ENCODE measurements at places on chromosomes 2 and 18.
A peak's percentile ranks its signal among the peaks of the same experiment; 100 is the strongest.

DNA sequence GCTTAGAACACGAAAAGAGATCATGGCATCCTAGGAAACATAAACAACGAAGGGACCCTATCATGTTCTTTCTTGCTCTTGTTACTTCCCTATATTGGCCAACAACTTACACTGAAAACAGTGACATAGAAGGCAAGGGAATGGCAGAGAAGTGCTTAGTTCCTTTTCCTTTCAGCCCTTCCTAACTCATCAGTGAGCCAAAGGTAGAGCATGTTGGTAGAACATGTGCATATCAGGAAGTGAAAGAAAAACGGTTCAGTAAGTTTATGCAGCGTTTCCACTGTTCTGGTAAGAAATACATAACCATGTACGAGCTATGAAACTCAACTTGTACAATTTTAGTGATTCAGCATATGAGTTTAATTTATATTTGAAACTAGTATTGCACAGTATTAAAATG is 21.7 kb downstream of the AKAIN1 start:
- no peak for DNase-seq

DNA sequence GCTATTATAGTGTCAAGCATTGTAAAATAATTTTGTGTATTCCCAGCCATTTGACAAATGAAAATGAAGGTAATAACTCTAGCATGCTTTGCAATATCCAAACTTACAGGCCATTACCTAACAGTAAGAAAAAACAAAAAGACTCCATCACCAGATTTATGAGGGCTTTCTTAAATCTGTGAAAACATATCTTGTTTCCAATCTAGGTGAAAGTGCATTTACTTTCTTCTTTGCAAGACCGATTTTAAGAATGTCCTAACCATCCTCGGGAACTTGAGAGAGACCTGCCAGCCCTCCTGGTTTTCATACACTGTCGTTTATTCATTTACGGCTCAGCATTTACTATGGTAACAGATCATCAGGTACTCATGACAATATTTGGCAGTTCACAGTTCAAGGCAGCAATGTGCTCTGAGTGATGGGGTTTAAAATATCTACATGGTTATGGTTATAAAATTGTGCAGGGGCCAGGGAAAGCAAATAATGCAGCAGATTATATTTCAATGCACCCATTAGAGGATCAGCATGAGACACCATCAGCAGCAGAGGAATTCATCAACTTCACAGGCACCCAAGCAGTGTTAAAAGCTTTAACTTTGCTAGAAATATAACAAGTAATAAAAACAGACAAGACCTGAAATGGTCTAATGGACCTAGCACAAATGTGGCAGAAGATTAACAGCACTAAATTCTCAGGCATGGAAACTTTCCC is 34.4 kb upstream of the PARD3B start:
- DNase-seq = no peak

DNA sequence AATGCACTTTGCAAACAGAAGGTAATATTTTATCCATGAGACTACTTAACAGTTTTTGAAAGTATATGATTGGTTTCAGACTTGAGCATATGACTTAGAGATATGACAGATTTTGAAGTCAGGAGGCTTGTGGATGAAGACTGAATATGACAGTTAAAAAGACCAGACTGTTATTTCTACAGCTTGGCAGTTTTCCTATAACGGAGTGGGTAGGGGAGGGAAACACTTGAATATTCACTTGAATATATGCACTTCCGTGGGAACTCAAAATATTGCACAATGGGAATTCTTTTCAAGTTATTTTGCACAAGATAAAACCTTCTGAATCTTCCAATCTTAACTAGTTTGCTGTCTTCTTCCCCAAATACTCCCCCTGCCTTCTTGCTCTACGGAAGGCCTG is 64.6 kb upstream of the ACKR3 start:
- DNase-seq = no peak

DNA sequence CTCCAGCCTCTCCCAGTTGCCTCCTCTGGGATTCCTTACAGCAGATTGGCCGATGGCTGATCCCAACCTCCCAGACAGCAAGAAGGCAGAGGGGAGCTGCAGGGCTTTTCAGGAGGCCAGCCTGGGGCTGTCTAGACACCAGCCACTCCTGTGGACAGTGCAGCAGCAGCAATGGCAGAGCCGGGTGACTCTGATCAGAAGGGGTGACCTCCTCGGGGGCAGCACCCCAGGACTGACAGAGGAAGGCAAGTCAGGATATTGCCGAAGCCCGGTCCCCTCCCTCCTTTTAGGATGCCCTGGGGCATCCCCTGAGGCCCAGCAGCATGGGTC is 84.5 kb downstream of the INHBB start:
- DNase-seq = no peak

- DNase-seq = no peak
Measured at GRCh38 chr2:145802133-145802532, 1282.2 kb upstream of the ZEB2 start.

DNA sequence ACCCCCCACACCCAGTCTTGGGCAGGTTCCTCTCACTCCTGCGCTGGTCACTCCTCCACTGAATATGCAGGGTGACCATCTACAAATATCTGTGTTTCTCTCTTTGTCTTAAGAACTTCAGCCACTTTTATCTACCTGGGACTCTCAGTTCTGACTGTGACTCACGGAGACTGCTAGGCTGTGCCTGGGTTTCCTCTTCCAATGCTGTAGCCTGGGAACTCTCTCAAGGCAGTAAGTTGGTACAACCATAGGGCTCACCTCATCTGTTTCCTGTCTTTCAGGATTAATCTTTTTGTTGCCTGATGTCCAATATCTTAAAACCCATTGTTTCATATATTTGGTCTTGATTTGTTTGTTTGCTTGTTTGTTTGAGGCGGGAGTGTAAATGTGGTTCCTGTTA is 47.2 kb upstream of the ZNF396 start:
- no peak for DNase-seq

GRCh38 chr2:49248506-49248905 is 94.2 kb upstream of the FSHR start:
- no peak for DNase-seq

DNA sequence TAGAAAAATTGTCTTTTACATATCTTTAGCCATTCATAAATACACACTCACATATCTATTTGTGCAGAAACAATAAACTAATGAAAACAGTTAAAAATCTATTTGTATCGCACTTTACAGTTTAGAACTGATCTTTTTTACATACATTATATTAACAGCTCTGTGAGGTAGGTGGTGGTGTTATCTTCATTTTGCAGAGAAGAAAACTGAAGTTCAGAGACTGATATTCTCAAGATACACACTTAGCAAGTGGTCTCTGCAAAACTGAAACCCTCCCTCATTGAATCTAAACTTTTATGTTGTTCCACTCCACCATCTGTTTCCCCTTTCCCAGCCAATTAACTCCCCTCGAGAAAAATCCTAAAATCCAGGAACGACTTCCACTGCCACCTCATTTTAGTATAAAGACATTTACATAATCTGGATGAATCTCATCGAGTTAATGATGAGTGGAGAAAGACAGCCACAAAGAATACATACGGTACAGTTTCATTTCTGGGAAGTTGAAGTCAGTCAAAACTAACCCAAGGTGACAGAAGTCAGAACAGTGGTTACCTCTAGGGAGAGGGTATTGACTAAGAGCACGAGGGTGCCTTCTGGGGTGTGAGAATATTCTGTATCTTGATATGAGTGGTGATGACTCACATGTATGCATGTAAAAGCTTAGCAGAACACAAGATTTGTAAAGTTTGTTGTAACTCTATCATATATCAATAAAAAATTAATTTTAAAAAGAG is 524.2 kb upstream of the TCF4 start:
- DNase-seq = peak; percentile 20

GRCh38 chr18:78611869-78612268 is 367.7 kb upstream of the SALL3 start:
- no peak for DNase-seq

DNA sequence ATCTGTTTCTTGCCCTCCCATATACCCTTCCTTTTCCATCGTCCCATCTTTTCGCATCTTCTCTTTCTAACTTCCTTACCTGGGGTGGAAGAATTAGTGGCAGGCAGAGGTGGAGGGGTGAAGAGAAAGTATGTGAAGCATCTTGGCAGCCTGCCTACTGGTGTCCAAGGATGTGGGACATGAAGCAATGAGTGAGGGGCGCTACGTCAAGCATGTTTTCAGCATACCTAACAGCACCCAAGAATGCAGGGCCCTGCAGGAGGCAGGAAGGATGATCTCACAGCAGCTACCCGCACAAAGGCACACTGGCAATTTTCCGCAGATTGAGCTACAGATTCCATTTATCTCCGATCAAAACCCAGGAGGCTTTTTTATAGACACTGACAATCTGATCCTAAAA is 42.2 kb downstream of the METTL4 start:
- DNase-seq = no peak

DNA sequence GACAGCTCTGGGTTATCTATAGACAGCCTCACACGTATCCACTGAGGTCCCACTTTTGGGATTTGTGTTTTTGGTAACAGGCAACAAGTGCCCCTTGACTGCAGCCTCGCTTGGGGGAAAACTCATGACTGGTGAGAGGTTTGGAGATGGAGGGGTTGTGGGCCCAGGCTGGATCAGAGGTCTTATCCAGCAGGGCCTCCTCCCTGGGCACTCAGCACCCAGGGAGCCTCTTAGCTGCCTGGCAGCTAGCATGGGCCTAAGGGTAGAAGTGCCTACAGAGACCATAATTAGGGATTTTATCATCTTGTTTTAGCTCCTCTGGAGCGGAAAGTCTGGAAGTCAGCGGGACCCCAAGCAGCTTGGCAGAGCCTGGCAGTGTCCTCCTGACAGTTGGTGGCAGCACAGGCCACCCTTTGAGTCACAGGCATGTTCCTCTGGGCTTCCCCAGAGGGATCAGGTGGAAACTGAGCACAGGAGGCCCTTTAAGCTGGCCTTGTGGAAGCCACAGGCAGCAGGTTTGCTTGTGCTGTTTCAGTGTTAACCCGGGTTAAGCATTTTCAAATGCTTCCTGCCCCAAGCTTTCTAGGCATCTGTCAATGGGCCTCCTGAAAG is 143.1 kb downstream of the KCTD1 start:
- DNase-seq = no peak

GRCh38 chr18:46213295-46213694 is 109.1 kb downstream of the HAUS1 start:
- DNase-seq = no peak

DNA sequence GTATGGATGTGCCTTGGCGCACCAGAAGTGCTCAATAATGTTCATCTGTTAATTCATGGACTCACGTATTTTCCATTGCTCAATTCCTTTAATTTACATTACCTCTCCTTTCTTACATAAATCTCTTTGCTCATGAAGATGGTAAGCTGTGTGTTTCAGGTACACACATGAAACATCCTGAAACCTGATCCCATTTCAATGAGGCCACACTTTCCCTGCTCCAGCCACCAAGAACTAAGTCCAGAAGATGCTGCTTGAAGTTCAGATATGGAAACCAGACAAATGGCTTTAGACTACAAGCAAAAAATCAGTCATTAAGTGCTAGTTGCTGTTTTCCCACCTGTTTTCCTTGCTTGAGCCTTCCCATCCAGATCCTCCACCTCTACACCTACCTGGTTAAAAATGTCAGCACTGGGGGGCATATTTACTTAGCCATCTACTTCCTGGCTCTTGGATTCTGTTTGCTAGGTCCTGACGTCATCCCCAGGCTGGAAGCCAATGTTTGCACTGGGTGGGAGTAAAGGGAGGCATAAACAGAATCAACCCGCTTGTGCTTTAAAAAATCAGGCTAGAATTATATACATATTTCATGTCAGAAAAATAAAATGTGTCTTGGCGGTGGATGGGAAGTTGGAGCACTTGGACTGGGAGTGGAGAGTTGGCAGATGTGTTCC is 309.7 kb downstream of the OSR1 start:
- no peak for DNase-seq

DNA sequence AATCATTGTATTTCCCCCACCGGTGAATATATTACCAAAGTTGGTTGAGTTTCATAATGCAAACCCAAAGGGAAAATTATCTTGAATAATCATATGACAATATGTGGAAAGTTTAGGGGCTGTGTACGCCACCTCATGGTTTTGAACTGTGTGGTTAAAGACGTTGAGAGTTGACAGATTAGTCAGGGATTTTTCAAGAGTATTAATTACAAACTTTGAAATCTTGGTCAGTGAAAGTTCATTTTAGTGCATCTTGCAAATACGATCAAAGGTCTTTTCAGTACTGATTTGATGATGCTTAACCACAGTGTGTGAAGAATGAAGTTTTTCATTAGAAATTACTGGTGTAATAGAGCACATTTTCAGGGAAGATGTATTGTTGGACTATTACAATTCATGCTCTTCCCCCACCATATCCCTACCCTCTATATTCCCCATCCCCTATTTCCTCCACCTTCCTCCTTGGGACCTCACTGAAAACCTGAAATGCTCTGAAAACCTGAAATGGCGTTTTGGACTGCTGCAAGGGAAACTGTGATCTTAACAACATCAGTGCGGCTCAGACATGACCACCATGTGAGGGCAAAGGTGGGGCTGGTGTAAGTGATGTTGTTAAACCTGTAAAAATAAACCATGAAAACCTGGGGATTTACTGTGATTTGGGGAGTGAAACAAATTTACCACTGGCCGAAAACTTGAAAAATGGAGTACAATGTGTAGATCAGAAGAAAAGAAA is 4.5 kb upstream of the BCL2L11 start:
- DNase-seq = peak; percentile 61

DNA sequence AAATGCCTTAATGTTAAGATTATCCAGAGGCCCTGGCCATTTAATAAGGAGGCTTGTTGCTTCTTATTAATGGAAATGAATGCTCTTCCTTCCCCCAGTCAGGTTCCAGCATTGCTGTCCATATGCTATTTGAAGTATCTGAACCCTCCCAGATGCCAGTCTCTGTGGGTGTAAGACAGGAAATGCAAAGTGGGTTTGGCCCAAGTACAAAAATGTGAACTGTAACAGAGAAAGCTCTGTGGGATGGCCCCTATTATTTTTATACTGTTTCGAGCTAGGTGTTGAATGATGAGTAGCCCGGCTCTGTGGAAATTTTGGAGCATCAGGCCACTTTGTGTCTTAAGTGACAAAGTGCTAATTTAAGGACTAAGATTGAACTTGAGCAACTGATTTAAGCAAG is 141.0 kb downstream of the UXS1 start:
- DNase-seq = no peak

- no peak for DNase-seq
Measured at GRCh38 chr2:73823916-73824523, 4.7 kb upstream of the STAMBP start.

GRCh38 chr18:8367217-8367988 is 241.8 kb upstream of the RAB12 start:
- DNase-seq = peak; percentile 6

DNA sequence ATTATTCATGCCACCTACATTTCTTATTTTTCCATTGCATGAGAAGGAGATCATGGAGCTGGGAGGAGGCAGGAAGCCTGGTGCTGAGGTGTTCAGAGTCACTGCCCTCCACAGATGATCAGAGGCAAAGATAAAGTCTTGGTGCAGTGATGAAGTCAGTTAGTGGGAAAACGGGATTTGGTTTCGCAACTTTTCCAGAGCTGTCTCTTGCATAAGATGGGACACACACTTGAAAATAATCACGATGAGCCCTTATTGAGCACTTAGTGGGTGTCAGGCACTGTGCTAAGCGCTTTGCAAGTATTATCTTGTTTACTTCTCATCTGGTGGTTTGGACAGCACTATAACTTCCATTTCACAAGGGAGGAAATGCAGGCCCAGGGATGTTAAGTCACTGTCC is 222.1 kb upstream of the SMAD2 start:
- no peak for DNase-seq
